Cardiac fibroblast (primary cell): ENCODE measurements at places on chromosomes 12 and 14.
A peak's percentile ranks its signal among the peaks of the same experiment; 100 is the strongest.

GRCh38 chr12:132415327-132416120 is 74.4 kb upstream of the FBRSL1 start:
- DNase-seq, result no peak

GRCh38 chr14:55133416-55133815 is 4.4 kb downstream of the LGALS3 start:
- DNase-seq, result no peak

- no peak for DNase-seq
Observed at GRCh38 chr12:95146769-95147168, 70.5 kb downstream of the FGD6 start.

GRCh38 chr12:117792471-117792870 is 176.3 kb downstream of the KSR2 start:
- no peak for DNase-seq

GRCh38 chr12:11578461-11578993 is 70.9 kb upstream of the ETV6 start:
- DNase-seq, result no peak

DNA sequence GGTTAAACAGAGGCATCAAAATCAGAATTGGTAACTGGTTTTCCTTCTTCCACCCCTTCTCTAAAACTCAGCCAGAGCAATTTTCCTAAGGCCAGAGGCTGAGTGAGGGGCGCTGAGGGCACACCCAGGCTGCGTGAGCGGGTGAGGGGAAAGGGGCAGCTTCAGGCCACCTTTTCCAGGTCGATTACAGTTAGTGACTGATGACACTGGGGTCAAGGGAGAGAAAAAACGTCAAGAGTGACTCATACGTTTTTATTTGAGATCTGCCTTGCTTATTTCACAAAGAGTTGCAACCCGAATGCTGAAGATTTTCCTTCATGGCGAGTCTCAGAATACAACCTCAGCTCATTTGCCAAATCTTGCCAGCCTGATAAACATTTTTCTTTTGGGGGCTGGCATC is 46.7 kb upstream of the EVL start:
- DNase-seq, result no peak

DNA sequence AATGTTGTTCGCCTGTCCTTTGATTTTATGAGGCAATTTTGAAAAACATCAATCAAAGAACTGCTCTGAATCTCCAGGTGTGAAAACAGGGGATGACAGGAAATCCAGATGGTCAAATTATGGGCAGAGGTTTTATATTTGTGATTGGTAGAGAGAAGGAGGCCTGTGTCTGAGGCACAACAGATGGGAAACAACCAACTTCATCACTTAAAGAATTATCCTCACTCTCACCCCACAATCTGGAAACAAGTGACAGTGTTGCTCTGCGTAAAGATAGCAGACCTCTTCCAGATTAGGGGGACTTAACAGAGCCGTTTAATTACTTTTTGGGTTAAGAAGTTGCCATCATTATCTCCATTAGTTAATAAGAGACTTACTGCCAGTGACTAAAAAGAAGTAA is 64.1 kb upstream of the EGLN3 start:
- DNase-seq, result no peak

DNA sequence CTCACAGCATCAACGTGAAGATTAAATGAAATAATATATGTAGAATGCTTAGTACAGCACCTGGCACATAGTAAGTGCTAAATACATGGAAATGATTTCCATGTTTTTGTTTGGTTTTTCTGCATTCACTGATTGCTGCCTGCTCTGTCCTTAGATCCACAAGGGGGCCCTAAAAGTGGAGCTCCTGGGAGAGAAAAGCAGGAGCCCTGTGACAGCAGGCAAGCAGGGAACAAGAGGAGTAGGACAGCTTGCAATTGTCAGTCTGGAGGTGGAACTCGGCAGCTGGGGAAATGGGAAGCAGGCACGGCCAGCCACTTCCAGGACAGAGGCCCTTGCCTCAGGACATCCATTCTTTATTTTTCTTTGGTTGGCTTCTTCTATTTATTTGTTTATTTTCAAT is 292.9 kb downstream of the BMP4 start:
- peak; percentile 52 for DNase-seq
